ENCODE measurements at places on chromosomes 4 and X. TPM values are rescaled to one million over a fixed set of nuclear protein-coding genes. Genes with fewer than 3 reads are reported as not detected.

Gene CYTL1
- 1.4 TPM for total RNA-seq

Gene SLC34A2
- not detected for total RNA-seq

Gene LETM1
- total RNA-seq, result 68.0 TPM

Gene C4orf36
- 0.28 TPM for total RNA-seq

Gene COL25A1
- under 0.01 TPM for total RNA-seq

- DNase-seq, result no peak
These were observed 8.8 kb downstream of the DOK7 start for GRCh38 chr4:3471886-3472285.

GRCh38 chr4:55424791-55425190 is 29.0 kb downstream of the TMEM165 start:
- no peak for DNase-seq

DNA sequence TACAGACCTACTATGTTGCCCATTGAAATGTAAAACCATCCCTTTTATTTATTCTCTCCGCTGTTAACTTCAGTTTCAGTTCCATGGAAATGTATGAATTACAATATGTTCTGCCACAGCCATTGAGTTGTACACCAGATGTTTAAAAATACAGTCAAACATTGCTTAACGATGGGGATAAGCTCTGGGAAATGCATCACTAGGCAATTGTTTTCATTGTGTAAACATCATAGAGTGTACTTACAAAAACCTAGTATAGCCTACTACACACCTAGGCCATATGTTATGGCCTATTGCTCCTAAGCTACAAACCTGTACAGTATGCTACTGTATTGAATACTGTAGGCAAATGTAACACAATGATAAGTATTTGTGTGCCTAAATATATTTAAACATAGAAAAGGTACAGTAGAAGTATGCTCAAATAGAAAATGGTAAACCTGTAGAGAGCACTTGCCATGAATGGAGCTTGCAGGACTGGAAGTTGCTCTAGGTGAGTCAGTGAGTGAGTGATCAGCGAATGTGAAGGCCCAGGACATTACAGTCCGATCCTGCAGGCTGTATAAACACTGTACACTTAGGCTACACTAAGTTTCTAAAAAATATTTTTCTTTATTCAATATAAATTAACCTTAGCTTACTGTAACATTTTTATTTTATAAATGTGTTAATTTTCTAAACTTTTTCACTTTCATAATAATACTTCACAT is 2.7 kb upstream of the PF4V1 start:
- DNase-seq, result peak; percentile 17

- DNase-seq, result no peak
These were observed 375.1 kb downstream of the SH3BGRL start for GRCh38 chrX:81577028-81577427.

GRCh38 chrX:39601231-39602177 is 496.3 kb downstream of the BCOR start:
- no peak for DNase-seq

DNA sequence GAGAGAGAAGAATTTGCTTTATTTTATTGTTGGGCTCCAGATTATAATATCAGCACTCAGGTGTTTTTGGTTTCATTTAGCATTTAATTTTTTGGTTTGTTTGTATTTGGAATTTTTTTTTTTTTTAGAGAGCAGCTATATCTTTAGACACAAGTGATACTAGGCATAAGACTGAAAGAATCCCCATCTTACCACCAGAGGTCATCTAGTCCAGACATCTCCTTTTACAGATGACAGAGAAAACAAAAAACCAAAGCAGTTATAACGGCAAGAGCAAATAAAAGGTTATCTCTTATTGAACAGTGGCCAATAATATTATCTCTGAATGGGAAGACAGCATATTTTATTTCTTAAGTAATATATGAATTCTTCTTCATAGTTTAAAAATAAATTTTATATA is 22.8 kb downstream of the USP38 start:
- peak; percentile 50 for DNase-seq

DNA sequence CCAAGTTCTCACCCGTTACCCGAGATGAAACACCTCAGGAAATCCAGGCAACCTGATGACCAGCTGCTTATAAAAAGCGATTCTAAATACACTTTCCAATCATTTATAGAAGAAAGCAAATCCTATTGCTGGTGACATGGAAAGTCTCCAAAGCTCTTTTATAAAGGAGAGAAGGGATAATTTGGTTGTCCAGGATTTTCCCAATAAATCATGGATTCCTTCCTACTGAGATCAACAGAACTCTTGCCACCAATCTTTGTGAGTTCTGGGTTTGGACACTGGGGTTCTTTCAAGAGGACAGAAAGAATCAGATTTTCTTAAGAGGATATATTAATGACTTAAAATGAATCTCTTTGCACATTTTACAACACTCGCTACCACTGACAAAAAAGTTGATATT is 24.7 kb upstream of the SOD3 start:
- no peak for DNase-seq

DNA sequence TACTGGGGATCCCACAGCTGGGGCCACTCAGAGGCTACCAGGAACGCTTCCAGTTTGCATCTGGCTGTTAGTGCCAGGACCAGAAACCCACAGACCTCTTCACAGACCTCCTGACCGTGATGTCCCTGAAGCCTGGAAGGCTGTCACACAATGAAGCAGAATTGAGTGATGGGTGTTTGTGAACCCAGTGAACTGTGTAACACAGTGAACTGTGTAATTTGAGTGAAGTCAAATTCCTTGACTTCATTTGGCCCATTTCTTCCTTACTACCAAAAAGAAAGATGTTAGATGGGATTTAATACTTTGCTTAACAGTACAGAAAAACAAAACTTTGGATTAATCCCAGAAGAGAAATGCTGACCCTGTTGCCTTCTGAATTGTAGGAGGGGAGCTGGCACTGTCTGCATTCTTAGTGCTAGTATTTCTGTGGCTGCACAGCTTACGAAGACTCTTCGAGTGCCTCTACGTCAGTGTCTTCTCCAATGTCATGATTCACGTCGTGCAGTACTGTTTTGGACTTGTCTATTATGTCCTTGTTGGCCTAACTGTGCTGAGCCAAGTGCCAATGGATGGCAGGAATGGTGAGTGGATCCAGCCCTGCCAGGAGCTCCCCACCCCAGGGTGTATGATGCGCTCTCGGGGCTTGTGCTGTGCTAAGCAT is 17.8 kb downstream of the SRD5A3 start:
- no peak for DNase-seq

- DNase-seq, result peak; percentile 26
These were observed 55.1 kb downstream of the NAF1 start for GRCh38 chr4:163111588-163111987.

- no peak for DNase-seq
These were observed 65.5 kb downstream of the GLRA3 start for GRCh38 chr4:174763454-174764104.

DNA sequence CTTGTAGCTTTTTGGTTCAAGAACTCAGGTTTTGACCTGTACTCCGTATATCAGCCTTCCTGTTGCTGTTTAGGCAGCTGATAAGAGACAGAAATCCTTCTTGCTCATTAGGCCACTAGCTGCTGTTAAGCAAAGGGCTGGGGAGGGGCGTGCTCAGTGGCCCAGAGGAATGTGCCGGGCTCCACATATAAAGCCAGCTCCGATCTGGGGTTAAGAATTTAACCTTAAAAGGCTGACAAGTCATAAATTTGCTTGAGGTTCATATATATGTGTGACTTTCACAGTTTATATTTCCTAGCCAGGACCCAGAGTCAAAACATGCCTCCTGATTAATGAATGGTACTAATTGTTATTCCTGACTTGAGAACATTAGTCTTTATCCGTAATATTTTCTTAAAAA is 15.3 kb downstream of the GPC3 start:
- DNase-seq, result no peak

Measured in IMR-90 (cell line).